Regular cardiac myocyte (primary cell): ENCODE measurements at places on chromosomes 5 and 9. TPM values are rescaled to one million over a fixed set of nuclear protein-coding genes. Genes with fewer than 3 reads are reported as not detected.

The GARNL3 gene
- total RNA-seq, result 1.3 and 8.2 TPM in 2 replicates

The GKAP1 gene
- total RNA-seq, result 0.38 and 0.56 TPM in 2 replicates

The MCTP1 gene
- total RNA-seq, result 0.77 and 3.7 TPM in 2 replicates

The FOXE1 gene
- total RNA-seq, result under 0.01 TPM in 2 replicates

The CATSPER3 gene
- total RNA-seq, result 0.38 TPM in 1 of 2 replicates, not detected in the other

The IGFBPL1 gene
- under 0.01 and 1.7 TPM in 2 replicates for total RNA-seq

The IL7R gene
- 2.3 and 13.2 TPM in 2 replicates for total RNA-seq

The SLC36A3 gene
- not detected in 2 replicates for total RNA-seq

The PCDHGA9 gene
- total RNA-seq, result 2.1 and 3.1 TPM in 2 replicates

The RPP25L gene
- total RNA-seq, result 22.8 and 25.7 TPM in 2 replicates

The PRLR gene
- under 0.01 TPM in 1 of 2 replicates, not detected in the other for total RNA-seq

The GADD45G gene
- total RNA-seq, result 0.38 and 0.56 TPM in 2 replicates

The IFNA13 gene
- not detected in 2 replicates for total RNA-seq

The IL4 gene
- total RNA-seq, result not detected in 2 replicates

The NTRK2 gene
- total RNA-seq, result 2.3 and 2.8 TPM in 2 replicates

The RNF14 gene
- total RNA-seq, result 78.8 and 92.5 TPM in 2 replicates

The OGN gene
- 0.28 TPM in 1 of 2 replicates, not detected in the other for total RNA-seq

The TNFSF15 gene
- 1.1 and 1.5 TPM in 2 replicates for total RNA-seq

The NUTM2F gene
- not detected in 2 replicates for total RNA-seq

The SLC6A7 gene
- under 0.01 TPM in 2 replicates for total RNA-seq

The TLX3 gene
- total RNA-seq, result not detected in 2 replicates

The THG1L gene
- 17.8 and 20.6 TPM in 2 replicates for total RNA-seq

The GNAQ gene
- 24.9 and 37.8 TPM in 2 replicates for total RNA-seq

The DRD1 gene
- under 0.01 TPM in 1 of 2 replicates, not detected in the other for total RNA-seq

The RABL6 gene
- total RNA-seq, result 41.4 and 79.9 TPM in 2 replicates
